ENCODE measurements at places on chromosomes 2 and 18.

DNA sequence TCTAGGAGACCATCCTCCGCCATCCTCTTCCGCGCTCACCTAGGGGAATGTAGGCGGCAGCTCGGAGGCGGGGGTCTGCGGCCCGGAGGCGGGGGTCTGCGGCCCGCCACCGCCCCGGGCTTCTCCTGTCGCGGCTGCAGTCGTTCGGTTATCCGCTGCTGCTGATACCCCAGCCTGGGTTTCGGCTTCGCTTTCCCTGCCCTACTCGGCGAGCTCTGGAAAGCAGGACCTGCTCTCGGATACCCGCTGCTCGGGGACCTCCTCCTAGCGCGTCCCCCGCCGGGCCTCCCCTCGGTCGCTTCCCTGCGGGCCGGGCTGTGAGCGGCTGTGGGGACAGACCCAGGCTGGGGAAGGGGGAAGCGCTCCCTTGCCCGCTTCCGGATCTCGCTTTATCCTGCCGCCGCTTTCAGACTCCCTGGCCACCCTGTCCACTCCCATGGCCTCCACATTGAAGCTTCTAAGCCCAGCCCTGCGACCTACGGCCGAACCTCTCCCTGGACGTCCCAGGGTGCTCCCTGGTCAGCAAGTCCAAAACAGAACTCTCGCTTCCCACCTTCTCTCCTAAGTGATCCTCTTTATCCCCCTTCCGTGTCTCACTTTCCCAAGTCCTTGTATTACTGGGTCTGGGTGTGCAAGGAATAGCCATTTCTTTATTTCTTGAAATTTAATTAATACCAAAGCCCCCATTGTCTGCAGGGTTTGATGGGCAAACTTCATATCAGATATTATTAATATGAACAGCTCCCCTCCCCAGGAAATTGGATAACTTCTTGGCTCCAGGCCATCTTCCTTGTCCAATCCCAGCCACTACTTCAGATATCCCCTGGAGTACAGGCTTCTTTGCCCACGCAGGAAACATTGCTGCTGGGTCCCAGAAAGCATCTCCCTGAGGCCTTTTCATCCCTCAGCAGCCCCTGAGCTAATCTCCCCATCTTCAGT is 769 bp downstream of the FKBP1B start:
- peak; percentile 25 for DNase-seq

- no peak for DNase-seq
Measured at GRCh38 chr2:225379856-225380255, 19.7 kb upstream of the NYAP2 start.

DNA sequence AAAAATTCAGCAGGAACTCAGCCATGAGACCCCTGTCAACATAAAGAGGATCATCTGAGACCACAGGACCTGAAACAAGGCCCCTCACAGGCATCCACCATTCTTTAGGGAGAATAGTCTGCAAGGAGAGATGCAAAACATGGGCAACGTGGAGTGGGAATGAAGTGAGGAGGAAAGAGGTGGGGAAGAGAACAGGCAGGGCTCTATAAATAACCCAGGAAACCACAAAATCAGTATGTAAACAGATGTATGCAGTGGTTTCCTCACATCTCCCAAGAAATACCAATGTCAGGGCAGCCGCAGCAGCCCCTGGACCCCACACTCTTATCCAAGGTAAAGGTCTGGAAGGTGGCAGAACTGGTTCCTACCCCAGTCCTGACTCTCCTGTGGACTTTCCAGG is 168.5 kb downstream of the EN1 start:
- DNase-seq = no peak

DNA sequence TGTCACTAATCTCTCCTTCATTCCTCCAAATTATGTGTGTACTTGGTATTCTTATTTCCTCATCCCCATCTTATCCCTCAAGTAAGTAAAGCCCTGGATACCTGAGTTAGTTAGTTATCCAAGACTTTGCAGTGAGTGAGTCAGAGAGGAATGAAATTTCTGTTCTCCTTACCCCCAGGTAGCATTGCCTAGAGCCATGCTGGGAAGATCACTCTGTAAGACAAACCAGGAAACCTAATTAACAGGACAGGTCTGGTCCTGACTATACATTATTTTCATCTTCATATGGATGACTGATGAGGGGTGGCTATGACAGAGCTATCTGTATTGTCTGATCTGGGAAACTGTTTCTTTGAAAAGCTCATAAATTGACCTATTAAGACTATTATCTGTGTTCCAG is 55.0 kb upstream of the ITGA6 start:
- no peak for DNase-seq

GRCh38 chr2:48600204-48600813 is 17.3 kb upstream of the GTF2A1L start:
- DNase-seq = no peak

GRCh38 chr2:238287737-238288649 is at the start of gene PER2:
Gene PER2, minus strand, starts transcription at chr2:238288610. Its CDS starts 10,674 bp downstream, at chr2:238277936.
- peak; percentile 19 for DNase-seq

DNA sequence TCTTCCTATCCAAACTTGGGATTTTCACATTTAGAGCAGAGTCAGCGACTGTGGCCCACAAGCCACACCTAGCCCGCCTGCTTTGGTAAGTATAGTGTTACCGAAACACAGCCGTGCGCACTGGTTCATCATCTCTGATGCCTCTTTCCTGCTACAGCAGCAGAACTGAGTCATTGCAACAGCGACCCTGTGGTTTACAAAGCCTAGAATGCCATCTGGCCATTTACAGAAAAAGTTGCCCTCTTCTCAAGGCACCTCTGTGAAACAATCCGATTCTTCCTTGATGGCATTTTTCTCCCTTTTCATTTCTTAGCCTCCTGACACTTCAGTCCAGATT is 10.7 kb upstream of the IAH1 start:
- DNase-seq = no peak

DNA sequence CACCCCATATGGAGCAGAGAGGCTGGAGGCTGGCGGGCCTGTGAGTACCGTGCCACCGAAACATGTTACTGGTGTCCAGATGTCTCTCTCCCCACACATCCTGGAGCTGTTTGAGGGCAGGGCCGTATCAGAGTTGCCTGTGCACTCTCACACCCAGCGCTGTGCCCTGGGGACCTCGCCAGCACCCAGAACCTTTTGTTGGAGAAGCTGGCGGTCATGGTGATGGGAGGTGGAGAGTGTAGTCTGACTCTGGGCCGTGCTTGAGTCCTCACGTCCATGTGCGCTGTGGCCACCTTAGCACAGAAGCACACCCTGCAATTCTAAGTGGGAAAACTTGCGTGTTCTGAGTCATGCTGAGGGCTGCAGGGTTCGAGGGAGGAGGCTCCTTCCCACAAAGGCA is 259.2 kb downstream of the NDUFA10 start:
- DNase-seq = no peak
